Hematopoietic multipotent progenitor cell treated with erythropoietin and hydrocortisone succinate and interleukin-3 and kit ligand, for 4 days (in vitro differentiated cells): ENCODE measurements at places on chromosomes 11 and 22.

GRCh38 chr11:135033540-135033939, 621.5 kb upstream of the B3GAT1 start:
- DNase-seq: no peak

GRCh38 chr22:33557836-33558235, 362.4 kb downstream of the LARGE1 start:
- DNase-seq: no peak

DNA sequence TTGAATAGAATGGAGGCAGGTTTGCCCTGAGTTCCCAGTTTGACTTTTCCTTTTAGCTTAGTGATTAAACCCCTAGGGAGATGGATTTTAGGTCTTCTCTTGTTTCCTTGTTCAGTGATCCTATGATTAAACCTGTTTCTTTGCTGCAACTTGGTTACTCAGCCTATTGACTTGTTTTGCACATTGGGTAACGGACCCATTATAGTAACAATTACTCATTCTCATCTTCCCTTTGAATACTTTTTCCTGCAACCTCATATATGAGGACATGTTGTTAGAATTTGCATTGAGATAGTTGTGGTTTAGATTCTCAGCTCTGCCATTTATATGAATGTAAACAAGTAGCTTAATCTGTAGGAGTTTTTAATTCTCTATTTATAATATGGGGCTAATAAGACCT, 489.2 kb upstream of the CNTN5 start:
- DNase-seq: no peak

- DNase-seq: no peak
These were observed 996.5 kb downstream of the OPCML start for GRCh38 chr11:132535830-132536229.

GRCh38 chr11:101299210-101299609, 169.6 kb upstream of the PGR start:
- no peak for DNase-seq

GRCh38 chr11:61541598-61541997, 33.0 kb downstream of the LRRC10B start:
- DNase-seq: peak; percentile 27

DNA sequence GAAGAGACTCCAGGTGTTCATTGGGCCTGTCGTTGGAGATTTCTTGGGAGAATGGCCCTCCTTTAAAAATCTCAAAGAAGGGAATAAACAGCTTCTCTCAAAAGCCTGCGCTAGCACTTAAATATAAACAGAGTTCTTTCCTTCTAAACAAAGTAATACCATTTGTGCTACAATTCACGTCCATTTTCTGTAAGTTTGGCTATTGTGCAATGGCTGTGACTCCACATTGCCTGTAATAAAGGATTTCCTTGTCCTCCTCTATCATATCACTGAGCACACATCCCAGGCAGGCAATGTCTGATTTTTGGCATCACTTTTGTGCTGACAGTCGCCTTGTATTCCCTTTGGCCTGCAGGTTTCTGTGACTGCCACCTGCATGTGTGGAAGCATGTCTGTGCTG, 4.9 kb upstream of the ADAMTS8 start:
- DNase-seq: no peak

- no peak for DNase-seq
These were observed 9.6 kb upstream of the EED start for GRCh38 chr11:86234831-86235461.

DNA sequence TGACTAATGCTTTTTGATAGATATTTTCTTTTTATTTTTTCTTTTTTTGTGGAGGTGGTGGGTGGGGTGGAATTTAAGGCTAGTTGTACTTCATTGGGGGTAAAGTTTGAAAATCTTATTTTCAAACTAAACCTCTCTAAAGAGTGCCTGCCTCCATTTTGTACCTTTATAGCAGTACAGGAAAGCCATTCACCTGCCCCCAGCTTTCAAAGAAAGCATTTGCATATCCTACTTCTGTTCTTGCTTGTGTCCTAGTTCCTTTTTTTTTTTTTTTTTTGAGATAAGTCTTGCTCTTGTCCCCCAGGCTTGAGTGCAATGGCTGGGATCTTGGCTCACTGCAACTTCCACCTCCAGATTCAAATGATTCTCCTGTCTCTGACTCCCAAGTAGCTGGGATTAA, 766.2 kb upstream of the LRRC4C start:
- no peak for DNase-seq

GRCh38 chr22:43114958-43115357, 4.4 kb downstream of the BIK start:
- DNase-seq: no peak

- DNase-seq: no peak
These were observed 28.6 kb upstream of the PANX2 start for GRCh38 chr22:50141891-50142363.

DNA sequence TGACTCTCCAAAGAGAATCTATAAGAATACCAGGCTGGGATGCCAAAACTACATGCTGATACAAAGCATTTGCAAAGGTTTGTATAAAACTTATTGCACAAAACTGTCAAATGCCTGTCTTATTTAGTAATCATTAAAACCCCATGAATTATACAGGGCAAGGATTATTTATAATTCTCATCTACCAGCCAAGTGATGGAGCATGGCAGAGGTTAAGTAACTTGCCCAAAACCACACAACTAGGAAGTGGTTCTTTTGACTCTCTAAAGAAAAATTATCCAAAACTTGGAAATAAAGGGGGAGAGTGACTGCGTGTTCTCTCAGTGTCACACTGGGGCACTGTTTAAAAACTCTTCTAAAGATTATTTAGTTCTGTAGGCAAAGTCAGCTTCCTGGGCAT, 17.4 kb upstream of the CLMP start:
- no peak for DNase-seq

- peak; percentile 3 for DNase-seq
These were observed 37.3 kb downstream of the PHF21B start for GRCh38 chr22:44972363-44973083.

GRCh38 chr11:18669711-18670110, 28.9 kb upstream of the TMEM86A start:
- no peak for DNase-seq

DNA sequence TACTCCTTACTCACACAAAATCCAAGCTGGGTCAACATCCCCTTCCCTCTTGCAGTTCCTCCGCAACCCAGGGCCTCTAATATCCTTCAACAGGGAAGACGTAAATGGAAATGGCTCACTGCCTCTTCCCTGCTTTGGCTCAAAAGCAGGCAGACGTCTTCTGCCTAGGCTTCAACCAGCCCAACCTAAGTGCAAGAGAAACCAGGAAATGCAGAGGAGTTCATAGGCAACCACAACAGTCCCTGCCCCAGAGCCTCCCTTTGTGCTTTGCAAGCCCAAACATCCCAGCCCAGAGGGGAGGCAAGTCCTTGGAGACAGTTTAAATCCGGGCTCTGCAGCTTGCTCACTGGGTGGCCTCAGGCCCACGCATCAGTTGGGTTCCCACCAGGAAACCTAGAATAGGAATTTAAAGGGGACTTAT, 33.3 kb downstream of the CD6 start:
- peak; percentile 31 for DNase-seq

DNA sequence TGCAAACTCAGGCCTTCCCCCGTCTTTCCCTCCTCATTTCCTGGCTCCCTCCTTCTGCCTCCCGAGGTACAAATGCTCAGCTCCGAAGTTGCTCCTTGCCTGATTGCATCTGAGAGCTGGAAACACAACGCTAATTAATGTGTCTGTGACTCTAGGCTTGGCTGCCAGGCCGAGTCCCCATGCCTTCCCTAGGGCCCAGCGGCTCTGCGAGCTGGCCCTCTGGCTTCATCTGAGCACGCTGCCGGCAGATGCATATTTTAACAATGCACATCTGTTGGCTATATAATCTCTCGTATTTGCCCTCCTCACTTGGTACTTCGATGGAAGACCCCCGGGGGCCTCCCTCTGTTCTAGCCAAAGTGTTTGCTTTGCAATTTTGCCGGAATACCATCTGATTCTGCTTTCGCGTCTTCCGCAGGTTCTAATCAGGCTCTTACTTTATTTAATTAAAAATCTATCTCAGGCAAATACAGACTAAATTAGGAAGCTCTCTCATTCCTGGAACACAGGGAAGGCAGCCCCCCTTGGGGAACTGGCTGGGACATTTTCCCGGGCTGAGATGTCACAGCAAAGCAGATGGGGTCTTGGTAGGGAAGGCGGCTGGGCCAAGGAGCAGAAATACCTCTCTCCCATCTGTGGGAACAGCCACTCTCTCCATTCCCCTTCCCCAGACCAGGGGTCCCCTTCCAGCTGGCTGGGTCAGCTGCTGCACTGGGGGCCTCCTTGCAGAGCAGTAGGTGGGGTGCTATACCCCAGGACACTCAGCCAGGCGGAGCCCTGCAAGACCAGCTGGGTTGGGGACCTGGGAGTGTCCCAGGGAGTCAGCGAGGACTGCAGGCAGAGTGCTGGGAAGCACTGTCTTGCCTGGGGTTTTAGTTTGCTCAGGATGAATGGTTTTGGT, 162.8 kb downstream of the ST3GAL4 start:
- DNase-seq: no peak

DNA sequence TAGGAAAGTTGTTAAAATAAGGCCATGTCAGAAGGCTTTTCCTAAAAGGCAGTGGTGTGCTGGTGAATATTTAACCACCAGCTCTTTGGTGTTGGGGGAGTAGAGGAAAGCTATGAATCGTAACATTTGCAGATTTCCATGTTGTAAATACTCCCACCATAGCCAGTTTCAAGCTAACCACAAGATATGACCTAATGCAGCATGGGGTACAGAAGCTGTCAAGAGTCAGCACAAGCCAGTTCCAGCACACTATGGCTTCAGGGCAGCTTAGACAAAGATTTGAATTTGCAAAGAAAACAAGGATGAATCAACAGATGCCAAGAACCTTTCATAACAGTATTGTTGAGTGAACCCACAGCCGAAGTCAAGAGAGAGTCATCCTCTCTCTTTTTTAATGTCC, 40.0 kb downstream of the COMMD9 start:
- no peak for DNase-seq

DNA sequence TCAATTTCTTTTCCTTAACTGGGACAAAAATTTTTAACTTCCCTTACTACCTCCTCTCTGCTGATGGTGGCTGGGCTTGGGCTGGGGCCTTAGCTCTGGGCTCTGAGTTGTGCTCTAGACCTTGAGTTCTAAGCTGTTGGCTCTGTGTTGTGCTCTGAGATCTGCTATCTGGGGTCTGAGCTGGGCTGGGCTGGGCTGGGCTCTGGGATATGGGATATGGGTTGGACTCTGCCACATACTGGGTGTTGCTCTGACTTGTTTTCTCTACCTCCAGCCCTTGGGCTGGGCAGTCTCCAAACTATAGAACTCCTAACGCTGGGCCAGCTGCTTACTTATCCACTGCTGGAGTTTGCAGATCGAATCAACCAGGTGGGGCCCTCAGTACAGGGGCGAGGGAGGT, 41.9 kb downstream of the DNHD1 start:
- DNase-seq: peak; percentile 25

DNA sequence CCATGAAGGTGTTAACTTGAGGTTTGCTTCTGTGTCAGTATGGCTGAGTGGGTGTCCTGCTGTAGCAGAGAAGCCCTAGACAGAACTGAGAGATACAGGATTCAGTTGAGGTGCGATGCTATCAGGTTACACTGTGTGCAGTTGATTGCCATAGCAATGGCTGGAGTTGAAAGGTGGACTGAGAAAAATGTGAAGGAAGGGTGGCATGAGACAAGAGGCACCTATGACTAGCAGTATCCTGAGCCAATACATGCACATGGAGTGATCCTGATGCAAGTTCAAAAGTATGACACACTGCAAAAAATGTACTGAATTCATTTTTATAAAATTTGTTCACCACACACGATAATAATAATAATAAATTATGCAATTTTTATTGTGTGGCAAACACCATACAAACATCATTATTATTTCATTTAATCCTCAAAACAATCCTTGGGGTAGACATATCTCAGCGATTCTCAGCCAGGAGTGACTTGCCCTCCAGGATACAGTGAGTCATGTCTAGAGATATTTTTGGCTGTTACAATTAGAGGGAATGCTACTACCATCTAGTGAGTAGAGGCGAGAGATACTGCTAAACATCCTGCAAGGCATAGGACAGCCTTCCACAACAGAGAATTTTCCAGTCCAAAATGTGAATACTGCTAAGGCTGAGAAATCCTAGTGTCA, 3.9 kb upstream of the PIWIL4 start:
- no peak for DNase-seq

- DNase-seq: no peak
These were observed 6.3 kb downstream of the CEP164 start for GRCh38 chr11:117333917-117334316.

DNA sequence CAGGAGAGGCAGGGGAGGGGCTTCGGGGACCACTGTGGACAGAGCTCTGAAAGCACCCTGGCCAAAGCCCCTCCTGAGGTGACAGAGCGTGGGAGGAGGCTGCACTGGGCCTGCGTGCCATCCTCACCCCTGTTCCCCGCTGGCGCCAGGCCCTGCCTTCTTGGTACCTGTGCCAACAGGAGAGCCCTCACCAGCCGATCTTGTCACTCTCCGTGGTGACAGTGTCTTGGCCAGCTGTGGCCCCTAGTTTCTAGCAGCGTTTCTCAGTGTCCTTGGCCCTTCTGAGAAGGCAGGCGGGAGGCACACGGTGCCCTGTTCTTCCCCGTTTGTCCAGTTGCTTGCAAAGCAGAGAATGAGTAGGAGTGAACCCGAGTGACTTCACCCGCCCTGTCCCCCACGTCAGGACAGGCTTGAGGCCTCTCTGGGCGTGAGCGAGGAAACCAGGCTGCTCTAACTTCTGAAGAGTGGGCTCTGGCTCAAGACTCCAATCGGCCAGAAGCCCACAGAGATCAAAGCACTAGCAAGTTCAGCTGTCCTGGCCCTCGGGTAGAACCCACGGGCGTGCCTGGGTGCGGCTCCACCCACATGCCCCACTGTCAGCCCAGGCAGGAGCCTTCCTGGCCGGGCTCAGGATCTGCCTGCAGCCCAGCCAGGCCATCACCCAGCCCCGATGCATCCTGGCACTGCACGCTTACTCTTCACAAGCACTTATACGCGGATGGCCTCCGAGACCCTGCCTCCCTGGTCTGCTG, 60.2 kb upstream of the EMID1 start:
- peak; percentile 55 for DNase-seq

- peak; percentile 69 for DNase-seq
These were observed 11.3 kb downstream of the PRAME start for GRCh38 chr22:22547692-22548300.

GRCh38 chr11:75588051-75588481, 26.0 kb downstream of the SERPINH1 start:
- DNase-seq: no peak

GRCh38 chr22:26534874-26535602, 22.8 kb upstream of the TFIP11 start:
- no peak for DNase-seq

- no peak for DNase-seq
These were observed 56.1 kb upstream of the NARS2 start for GRCh38 chr11:78630561-78631303.

GRCh38 chr11:35389897-35390465, 29.4 kb downstream of the SLC1A2 start:
- no peak for DNase-seq

DNA sequence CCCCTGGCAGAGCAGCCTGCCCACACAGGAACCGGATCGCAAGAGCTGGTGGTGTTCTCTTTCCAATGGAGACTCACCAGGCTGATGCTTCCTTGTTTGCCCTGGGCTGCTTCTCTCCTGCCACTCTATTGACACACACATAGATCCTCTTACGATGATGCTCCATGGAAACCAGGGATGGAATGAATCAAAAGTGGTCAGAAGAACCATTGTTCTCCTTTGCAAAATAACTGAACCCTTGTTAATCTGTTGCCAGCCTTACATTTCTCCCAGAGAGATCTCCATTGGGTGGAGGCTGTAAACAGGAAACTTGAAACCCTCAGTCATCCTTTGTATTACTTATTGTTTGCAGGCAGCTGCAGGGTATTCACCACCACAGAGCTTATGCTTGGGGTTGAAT, 24.6 kb upstream of the LDLRAD3 start:
- no peak for DNase-seq

- DNase-seq: no peak
These were observed at the start of gene MMP13 for GRCh38 chr11:102955624-102956023. MMP13 (minus strand) TSS chr11:102955732; CDS start chr11:102955705, 27 bp downstream.
